DMS153 (cell line): ENCODE measurements at places on chromosomes 12 and 14.

DNA sequence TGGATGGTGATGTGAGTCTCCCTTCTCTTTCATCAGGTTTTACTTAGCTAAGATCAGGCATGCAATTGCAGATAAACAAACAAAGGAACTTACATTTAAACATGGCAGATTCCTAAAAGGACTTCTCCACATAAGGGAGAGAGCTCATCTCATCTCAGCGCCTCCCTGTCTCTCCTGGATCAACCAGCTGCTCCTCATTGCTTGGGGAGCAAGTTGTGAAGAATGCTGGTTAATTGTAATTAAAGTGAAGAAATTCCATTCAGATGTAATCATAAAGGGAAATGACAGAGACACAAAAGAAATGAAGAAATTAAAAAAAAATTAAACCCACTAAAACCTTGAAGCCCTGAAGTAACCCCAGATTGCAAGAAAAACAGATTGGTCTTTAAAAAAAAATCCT lies 104.4 kb upstream of the DIO2 start:
- no peak for DNase-seq

DNA sequence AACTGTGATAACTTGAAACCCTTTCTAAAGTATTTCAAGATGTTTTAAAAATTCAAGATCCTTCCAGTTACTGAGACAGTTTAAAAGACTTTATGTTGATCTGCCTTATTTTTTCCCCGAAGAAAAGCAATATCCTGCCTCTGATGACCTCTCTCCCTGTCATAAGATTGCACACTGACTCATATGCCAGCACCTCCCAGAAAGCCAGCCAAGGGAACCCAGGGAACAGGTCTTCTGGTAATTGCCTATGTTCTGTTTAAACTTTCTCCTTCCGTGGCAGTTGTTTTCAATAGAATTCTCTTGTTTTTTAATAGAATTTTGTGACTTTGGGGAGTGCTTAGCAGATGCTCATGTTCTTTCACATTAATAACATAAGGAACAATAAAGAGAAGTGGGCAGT lies 300.2 kb upstream of the PRKD1 start:
- no peak for DNase-seq

DNA sequence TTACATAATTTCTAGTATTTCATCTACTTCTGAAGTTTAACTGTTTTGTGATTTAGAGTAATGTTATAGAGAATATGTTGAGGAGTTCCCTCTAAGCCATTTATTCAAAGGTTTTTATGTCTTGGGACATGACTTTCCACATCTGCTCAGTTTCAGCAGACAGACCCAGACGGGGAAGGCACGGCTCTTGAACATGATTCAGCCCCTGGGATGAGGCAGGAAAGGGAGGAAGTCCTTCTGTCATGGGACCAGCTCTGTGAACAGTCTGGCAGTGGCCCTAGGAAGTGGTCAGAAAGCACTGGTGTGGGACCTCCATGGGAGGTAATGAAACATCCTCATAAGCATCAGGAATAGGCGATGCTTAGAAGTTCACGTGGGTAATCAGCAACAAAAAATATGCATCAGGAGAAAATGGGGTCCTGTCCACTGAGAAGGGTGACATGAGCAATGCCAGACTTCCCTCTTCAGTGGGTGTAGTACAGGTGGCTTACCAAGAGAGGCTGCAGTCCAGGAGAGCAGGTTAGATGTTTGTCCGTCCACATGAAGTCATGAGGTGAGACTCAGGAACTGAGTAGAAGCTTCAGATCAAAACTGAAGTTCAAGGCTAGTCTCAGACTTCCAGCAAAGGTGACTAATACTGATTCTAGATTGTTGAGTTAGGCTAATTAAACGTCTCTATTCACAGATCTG lies 248.5 kb downstream of the IPO8 start:
- no peak for DNase-seq

GRCh38 chr12:6181583-6182278 lies 18.5 kb upstream of the CD9 start:
- no peak for DNase-seq

DNA sequence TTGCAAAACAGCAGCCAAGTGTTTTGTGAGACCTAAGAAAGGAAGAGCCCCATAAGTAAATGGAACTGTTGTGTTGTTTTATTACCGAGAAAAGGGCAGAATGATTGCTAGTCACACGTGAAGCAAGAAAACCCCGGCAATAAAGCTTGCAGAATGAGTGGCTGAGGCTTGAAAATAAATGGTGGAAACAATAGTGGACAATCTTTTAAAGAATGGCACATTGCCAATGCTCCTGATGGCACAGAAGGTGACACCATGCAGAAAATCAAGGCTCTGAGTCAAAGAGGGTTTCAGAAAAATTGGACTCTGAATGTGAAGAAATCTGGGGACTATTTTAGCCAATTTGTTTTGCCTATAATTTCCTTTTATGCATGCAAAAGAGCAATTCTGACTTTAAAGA lies 4.0 kb upstream of the AQP2 start:
- DNase-seq: no peak

GRCh38 chr14:51716610-51717009 lies 64.9 kb downstream of the FRMD6 start:
- no peak for DNase-seq

DNA sequence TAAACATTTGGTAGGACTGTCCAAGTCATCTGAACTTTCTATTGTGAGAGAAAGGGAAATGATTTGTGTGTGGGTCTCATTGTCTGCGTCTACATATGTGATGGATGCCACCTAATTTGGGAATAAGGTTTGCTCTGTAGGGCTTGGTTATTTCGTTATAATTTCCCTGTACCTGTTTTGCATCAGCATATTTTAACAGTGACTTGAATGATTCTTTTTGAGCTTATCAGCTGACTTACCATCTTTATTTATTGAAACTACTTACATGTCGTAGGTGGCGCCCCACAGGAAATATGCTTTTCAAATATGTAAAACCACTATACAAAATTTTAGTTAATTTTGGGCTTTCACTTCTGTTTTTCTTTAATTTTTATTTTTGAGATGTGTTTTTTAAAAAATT lies 56.5 kb upstream of the BCAT1 start:
- no peak for DNase-seq

DNA sequence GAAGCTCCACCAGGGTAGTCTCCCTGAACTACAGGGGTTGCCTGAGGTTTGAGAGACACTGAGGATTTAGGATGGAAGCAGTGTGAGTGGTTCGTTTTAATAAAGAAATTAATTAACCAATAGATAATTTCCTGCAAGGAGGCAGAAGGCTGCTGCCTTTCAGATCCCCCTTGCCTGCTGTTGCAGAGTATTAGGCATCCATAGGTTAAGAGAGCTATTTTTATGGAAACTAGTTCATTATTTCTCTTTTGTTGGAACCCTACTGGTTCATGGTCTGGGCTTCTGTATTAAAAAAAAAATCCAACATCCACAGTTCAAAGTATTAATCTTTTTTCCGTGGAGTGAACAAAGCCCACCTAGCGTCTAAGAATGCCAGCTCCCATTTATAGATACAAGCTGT lies 50.5 kb upstream of the RTRAF start:
- DNase-seq: no peak

DNA sequence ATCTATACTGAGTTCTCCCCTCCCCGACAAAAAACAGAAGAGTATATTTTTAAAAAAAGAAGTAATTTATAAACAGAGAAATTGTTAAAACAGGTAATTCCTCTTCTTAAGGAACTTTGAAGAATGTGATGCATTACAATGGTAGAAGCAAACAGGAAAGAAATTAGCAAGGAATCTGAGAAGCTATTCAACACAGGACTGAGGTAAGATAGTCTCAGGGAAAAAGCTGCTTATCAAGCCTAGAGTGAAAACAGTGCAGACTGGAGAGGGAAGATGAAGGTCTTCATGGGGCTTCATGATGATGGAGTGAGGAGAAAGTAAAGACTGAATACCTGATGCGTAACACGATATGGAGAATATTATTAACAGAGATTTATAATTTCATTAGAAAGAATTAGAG lies 880.0 kb downstream of the SLC16A7 start:
- no peak for DNase-seq

DNA sequence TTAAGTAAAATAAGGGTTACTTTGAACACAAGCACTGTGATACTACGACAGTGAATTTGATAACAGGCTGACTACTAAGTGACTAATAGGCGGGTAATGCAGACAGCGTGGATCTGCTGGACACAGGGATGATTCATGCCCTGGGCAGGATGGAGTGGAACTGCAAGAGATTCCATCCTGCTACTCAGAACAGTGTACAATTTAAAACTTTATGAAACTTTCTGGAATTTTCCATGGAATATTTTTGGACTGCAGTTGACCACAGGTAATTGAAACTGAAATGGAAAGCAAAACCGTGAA lies 46.0 kb downstream of the YEATS4 start:
- no peak for DNase-seq

DNA sequence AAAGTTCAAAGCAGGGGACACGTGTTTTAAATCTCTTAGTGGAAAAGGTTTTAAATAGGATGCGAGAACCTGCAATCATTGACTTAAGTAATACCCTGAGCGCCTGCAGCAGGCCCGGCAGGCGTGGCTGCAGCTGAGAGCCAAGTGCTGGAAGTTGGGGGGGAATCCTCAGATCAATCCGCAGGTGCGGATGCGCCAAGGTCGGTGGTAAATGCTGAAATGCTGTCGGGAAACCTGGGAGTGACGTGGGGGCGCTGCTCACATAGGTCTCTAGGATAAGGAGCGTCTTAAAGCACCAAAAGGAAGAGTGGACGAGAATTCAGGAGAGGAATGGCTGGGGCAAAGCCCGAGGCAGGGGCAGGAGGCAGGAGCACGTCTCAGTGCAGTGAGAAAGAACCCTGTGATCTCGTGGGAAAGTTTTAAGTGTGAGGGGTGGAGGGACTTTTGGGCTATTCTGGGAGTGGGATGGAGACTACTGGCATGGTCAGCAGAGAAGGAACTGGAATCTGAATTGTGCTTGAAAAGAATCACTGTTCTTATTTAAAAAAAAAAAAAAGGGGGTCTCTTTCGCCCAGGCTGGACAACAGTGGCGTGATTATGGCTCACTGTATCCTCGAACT lies 883 bp upstream of the CDCA4 start:
- no peak for DNase-seq

GRCh38 chr14:52919971-52920370 lies 30.9 kb downstream of the FERMT2 start:
- DNase-seq: no peak

DNA sequence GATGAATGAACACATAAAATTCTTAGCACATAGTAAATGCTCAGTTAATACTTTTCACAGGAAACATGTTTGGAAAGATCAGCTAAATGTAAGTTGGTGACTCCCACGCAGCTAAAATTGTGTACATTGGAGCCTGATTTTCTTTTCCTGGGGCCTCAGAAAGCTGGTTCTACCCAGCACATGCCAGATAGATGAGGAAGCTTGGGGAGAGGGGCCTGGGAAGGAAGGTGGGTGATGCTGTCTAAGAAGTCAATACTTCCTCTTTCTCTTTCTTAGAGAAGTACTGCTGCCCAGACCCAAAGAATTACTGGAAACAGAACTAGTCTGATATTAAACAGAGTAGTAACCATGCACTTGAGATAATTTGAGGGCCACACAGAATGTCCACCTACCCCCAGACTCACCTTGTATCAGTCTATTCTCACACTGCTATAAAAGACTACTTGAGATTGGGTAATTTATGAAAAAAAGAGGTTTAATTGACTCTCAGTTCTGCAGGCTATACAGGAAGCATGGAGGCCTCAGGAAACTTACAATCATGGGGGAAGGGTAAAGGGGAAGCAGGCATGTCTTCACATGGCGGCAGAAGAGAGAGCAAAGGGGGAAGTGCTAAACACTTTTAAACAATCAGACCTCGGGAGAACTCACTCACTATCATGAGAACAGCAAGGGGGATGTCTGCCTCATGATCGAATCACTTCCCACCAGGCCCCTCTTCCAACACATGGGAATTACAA lies 123.3 kb upstream of the MED13L start:
- DNase-seq: no peak
